ENCODE measurements at places on chromosomes 7 and 10.

DNA sequence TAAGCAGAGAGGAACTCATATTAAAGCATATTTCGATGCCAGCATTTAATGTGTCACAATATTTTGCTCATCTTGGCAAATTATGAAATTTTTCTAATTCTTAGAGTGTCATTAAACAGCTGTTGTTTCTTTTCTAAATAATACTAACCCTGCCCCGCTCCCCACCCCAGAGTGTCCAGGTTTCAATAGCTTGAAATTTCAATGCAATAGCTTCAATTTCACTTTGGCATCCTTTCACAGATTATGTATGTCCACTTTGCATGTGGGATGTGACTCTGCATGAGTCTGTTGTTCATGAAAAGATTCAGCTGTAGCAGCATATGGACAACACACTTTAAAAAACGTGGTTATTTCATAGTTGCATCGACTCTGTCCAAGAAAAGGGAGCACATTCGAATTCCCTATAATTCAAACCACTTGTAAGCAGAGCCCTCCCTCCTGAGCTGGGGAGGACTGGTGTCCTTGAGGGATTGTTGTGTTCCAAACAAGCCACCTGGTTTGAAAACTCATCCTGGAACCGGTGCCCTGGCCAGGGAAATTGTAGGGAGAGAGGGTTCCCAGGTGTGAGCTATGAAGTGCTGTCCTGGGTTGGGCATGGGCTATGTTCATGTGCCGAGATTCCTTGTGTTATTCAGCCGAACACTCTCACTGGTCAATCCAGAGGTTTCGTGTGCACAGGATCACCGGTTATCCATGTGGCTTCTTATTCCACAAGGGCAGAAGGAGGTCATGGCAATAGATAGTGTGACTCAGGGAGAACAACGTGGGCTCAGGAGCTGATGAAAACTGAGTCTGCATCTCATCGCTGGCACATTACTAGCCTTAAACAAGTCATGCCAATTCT, 64.6 kb upstream of the CREB5 start:
- no peak for DNase-seq

GRCh38 chr10:72008096-72008981, 44.1 kb downstream of the CHST3 start:
- no peak for DNase-seq

GRCh38 chr7:27312820-27313219, 70.2 kb downstream of the EVX1 start:
- DNase-seq: no peak

GRCh38 chr10:130336617-130337304, 200.6 kb downstream of the GLRX3 start:
- DNase-seq: no peak

DNA sequence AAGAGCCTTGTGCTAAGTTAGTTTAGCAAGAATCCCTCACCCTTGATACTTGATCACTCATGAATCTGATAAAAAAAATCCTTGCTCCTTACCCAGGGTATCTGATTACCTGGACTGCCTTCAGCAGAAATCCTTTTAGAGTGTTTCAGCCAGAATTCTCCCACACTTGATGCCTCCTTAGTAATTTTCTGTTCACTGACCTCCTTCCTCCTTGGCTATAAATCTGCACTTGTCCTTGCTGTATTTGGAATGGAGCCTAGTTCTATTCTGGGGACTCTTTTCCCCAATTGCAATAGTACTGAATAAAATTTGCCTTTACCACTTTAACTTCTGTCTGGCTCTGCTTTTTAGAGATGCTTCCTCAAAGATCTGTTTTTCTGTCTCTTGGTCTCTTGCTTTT, 84.9 kb downstream of the RPS24 start:
- no peak for DNase-seq

- no peak for DNase-seq
Measured at GRCh38 chr10:53977267-53977666, 823.8 kb downstream of the PCDH15 start.

DNA sequence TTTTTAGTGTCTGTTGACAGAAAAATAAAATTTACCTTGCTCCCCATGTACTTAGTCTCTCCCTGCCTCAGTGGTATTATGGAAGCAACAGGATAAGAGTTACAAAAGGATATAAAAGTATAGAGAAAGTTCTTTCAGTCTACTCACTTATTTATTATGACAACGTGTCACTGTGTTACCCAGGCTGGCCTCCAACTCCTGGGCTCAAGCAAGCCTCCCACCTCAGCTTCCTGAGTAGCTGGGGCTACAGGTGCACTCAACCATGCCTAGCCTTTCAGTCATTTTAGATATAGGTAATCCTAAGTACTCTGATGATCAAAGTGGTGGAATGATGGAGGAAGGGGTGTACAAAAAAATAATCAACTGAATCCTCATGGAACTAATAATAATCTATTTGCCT, 215.2 kb upstream of the MKLN1 start:
- no peak for DNase-seq

DNA sequence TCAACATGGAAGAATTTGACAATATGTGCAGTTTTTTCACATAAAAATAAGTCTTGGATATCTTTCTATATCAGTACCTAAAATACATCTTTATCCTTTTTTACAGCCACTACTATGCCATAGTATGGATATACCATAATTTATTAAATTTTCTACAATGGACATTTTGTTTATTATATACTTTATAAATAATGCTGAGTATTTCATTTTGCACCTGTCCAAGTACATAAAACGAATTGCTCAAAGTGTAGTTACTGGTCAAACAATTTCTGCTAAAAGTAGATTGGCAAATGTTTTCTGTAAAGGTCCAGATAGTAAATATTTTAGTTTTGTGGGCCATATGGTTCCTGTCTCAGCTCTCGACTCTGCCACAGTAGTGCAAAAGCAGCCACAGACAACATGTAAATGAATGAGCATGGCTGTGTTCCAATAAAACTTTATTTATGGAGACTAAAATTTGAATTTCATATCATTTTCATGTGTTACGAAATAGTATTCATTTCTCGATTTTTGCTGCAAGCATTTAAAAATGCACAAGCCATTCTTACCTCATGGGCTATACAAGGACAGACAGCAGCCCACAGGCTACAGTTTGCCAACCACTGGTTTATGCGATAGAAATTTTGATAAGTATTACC, 96.9 kb upstream of the STEAP1B start:
- DNase-seq: no peak

DNA sequence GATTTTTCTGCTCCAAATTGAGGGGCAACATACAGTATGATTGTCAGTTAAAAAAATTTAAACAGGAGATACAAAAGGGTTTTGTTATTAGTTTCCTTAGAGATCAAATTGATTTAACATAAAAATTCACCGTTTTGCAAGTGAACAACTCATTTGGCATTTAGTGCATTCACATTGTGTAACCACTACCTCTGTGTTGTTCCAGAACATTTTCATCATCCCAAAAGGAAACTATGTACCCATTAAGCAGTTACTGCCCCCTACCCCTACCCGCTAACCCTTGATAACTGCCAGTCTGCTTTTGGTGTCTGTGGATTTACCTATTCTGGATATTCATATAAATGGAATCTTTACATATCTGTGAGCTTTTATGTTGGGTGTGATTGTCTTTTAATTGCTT, 3.1 kb downstream of the ZRANB1 start:
- no peak for DNase-seq

GRCh38 chr7:54838175-54838910, 79.3 kb upstream of the SEC61G start:
- DNase-seq: no peak

DNA sequence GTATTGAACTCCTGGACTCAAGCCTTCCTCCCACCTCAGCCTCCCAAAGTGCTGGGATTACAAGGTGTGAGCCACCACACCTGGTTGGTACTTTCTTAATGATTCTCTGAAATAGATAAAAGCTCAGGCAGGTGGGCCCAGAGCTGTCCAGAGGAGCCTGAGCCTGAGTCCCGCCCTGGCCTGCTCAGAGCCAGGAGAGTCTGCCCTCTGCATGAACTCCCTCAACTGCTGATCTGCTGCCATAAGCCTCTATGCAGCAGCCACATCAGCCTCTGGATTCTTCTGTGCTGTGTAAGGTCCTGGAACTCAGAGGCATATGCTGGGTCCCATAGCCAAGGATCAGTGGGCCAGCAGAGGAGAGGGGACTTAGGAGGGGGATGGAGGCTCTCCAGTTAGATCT, 23.1 kb upstream of the DDIT4 start:
- no peak for DNase-seq

DNA sequence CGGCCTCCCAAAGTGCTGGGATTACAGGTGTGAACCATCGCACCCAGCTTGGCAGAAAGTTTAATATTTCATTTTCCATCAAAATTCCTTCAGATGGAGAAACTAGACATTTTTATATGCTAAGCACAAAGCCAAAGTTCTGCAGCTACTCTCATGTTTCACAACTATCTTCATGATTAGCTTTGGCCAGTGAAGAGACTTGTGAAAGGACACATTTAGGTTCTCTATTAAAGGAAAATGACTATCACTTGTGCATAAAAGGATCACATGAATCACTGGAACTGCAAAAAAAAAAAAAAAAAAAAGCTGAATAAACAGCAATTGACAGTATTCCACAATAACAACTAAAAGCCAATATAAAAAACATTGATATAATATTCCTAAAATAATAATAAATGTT, 16.2 kb downstream of the FGFBP3 start:
- no peak for DNase-seq

- no peak for DNase-seq
Measured at GRCh38 chr7:33487998-33488682, 358.8 kb downstream of the BBS9 start.

DNA sequence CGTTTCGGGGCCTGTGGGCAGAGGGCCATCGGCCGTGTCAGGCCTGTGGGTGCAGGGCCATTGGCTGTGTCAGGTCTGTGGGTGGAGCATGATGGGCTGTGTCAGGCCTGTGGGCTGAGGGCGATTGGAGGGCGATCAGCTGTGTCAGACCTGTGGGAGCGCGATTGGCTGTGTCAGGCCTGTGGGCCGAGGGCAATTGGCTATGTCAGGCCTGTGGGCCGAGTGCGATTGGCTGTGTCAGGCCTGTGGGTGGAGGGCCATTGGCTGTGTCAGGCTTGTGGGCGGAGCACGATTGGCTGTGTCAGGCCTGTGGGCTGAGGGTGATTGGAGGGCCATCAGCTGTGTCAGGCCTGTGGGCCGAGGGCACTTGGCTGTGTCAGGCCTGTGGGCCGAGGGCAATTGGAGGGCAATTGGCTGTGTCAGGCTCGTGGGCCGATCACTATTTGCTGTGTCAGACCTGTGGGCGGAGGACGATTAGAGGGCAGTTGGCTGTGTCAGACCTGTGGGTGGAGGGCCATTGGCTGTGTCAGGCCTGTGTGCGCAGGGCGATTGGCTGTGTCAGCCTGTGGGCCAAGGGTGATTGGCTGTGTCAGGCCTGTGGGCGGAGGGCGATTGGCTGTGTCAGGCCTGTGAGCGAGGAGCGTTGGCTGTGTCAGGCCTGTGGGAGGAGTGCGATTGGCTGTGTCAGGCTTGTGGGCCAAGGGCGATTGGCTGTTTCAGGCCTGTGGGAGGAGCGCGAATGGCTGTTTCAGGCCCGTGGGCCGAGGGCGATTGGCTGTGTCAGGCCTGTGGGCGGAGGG, 54.1 kb downstream of the DYNC2I1 start:
- no peak for DNase-seq

DNA sequence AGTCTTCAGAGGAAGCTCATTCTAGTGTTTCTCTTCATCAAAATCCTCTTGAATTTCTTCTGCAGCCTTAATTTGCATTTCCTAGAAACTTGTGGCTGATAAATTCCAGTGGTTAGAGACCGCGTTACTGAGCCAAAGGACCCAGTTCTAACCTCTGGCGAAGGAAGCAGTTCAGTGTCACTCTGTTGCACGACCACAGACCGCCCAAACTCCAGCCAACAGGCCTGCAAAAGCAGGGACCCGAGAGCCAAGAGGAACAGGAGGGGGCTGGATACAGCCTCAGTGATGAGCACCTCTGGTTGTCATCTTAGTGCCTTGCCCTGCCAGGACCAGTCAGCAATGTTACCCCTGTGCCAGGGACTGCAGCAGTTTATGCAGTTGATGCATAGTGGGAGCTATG, 70.0 kb downstream of the AFAP1L2 start:
- DNase-seq: no peak

GRCh38 chr10:133306941-133307379, 1.7 kb downstream of the TUBGCP2 start:
- DNase-seq: no peak

DNA sequence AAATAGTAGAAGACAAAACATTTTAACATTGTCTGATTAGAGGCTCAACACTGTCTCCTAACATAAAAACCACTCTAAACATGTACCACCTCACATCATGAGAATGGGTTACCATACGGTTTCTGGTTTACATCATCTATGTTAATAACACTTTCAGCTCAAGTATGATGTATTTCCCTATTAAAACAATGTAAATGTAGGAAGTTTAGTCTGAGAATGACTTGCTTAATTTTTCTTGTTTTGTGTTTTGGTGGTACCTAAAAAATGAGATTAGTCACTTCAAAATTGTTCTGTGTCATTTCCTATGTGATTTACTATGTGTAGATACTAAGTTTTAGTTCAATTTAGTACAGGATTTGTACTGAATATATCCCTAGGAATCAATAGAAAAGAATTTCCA, 195.8 kb upstream of the SEMA3C start:
- DNase-seq: no peak

- no peak for DNase-seq
Measured at GRCh38 chr10:4885162-4885561, 59.2 kb downstream of the AKR1E2 start.

GRCh38 chr10:103737735-103738367, 117.5 kb downstream of the SH3PXD2A start:
- DNase-seq: no peak

- DNase-seq: no peak
Measured at GRCh38 chr10:131013281-131013912, 298.1 kb downstream of the TCERG1L start.

- DNase-seq: no peak
Measured at GRCh38 chr10:103895411-103896186, 22.4 kb downstream of the STN1 start.

- DNase-seq: no peak
Measured at GRCh38 chr7:50834031-50834535, 51.4 kb upstream of the GRB10 start.

DNA sequence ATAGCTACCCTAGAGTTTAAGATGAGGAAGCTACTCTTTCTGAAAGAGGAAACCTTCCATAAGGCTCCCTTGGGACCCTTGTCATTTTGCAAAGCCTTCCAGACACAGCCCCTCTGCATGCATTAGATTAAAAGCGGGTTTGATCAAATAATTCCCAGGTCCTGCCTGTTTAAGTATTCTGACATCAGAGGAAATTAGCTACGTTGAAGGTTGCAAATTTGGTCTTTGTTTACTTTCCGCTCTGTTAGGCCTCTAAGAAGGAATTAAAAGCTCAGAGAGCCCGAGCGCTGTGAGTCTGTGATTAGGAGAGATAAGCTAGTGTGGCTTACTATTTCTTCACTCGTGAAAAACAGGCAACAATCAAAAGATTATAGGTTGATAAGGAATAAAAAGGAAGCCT, 1.4 kb upstream of the THSD7A start:
- no peak for DNase-seq
